NAMALWA (cell line): ENCODE measurements at places on chromosomes 2 and 18.

DNA sequence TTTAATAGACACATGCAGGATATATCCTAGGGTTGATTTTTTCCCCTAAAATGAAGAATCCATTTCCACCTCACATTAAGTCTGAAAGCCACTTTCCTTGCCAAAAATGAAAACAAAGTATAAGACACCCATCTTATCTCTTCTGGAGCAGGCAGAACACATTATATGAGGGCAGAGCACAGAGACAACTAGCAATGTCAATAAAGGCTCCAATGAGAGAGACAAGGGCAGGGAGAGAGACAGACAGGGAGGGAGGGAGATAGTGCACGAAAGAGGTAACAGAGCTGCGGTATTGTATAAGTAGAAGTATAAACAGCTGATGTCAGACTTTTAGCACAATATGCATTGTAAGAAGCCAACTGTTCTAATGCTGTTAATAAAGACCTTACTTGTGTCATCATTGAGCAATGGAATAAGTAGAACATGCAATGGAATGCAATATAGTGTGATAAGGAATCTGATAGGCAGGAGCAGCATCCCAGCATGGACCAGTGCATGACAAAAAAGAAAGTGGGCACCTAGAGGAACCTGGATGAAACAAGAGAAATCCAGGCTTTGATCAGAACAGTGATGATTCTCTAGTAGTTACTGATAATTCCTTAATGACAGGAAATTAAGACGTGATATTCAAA, 150.6 kb upstream of the TCF4 start:
- DNase-seq: no peak

DNA sequence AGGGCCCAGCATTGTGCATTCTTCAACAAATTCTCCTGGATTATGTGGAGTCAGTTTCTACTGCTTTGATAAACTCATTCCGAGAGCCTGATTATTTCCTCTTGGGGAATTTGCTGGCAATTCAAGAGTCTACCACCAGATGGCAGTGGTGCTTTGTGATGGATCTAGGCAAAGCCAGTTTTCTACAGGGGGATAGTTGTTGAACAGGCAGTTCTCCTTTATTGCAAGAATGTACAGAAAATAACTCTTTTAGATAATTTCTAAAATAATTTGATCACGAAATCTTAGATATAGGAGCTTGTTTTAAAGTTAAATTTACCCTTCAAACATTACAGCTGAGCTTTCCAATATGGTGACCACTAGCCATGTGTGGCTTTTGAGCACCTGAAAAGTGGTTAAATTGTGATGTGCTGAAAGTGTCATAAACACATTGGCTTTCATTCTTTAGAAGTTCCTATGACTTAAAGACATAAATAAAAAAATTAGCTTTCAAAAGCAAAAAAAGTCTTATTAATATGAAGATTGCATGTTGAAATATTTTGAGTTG, 66.7 kb upstream of the HAAO start:
- peak; percentile 88 for DNase-seq

DNA sequence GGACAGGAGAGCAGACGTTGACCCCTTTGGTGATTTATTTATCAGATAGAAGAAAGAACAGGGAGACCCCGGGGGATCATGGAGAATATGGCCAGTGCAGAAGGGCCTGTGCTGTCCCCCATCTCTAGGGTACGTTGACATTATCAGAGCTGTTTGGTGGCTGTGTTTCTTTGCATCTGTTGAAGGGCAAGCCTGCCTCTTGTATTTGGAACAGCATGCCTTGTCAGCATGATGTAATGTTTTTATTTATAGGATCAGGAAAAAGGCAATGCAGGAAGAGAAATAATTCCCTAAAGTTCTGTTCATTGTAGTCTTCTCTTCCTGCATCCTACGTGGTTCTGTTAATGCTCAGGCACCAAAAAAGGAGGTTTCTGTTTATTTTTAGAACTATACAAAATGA, 49.8 kb upstream of the CABYR start:
- DNase-seq: no peak

GRCh38 chr18:63974991-63975390, 5.1 kb downstream of the SERPINB8 start:
- peak; percentile 63 for DNase-seq

GRCh38 chr2:239211396-239212094, 189.3 kb downstream of the HDAC4 start:
- no peak for DNase-seq
